Cardiac fibroblast (primary cell): ENCODE measurements at places on chromosomes 1 and 21.

DNA sequence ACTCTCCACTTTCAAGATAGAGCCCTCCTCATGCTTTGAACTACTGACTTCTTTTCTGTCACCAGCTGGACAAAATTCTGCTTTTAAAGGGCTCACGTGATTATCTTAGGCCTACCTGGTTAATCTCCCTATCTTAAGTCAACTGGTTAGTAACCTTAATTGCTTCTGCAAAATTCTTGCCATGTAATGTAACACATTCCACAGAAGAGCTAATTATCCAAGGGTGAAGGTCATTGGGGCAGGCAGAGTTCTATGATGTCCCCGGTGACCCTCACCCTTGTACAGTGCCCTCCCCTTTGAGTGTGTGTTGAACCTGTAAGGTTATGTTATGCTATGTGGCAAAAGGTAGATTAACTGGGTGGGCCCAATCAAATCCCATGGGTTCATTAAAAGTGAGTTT is 25.2 kb upstream of the FOXE3 start:
- DNase-seq, result no peak

DNA sequence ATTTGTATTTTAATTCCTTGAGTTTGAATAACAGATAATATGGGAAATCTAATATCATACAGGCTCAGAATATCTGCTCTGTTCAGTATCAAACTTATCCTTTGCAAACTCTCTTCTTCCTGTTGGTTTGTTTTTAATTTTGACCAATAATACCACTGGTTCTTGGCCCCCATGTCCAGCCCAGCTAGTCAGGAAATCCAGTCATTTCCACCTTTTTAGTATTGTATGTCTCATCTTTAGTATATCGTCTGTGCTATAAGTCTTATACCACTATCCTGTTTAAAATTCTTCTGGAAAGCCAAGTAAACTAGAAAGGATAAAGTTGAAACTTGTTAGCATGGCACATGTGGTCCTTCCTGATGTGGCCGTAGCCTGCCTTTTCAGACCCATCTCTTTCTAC is 10.7 kb downstream of the SCCPDH start:
- DNase-seq, result no peak

GRCh38 chr1:220484135-220484534 is 43.8 kb upstream of the MARK1 start:
- no peak for DNase-seq

GRCh38 chr1:203799971-203800370 is 4.5 kb downstream of the ZBED6 start:
- DNase-seq, result no peak
